ENCODE measurements at places on chromosomes 5 and 9.

DNA sequence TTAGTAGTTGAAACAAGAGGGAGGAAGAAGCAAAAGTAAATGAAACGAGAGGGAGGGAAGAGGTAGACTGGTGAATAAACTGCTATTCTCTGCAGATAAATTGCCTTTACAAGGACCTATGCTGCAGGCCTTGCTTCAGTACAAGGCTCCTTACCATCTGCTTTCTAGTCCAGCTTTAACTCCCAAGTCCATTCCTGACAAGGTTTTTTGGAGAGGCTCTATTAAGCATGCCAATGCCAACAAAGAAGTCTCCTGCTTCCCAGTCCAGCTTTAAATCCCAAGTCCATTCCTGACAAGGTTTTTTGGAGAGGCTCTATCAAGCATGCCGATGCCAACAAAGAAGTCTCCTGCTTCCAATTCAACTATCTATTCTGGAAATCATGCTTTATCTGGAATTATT is 244.9 kb downstream of the GABRB2 start:
- DNase-seq = no peak

- no peak for DNase-seq
Observed at GRCh38 chr5:154320224-154321089, 125.3 kb upstream of the SAP30L start.

- DNase-seq = no peak
Observed at GRCh38 chr5:64347309-64347708, 158.5 kb upstream of the RGS7BP start.

- DNase-seq = no peak
Observed at GRCh38 chr9:106700676-106701075, 162.3 kb upstream of the ZNF462 start.

- DNase-seq = no peak
Observed at GRCh38 chr9:79116041-79116440, 455.7 kb upstream of the TLE4 start.

Data from activated naive CD4-positive, alpha-beta T cell (primary cell).